ENCODE measurements at places on chromosomes 7 and 10. TPM values are rescaled to one million over a fixed set of nuclear protein-coding genes. Genes with fewer than 3 reads are reported as not detected.
A peak's percentile ranks its signal among the peaks of the same experiment; 100 is the strongest.

Gene RNLS
- polyA plus RNA-seq: 8.0 TPM

Gene ANKMY2
- 25.0 TPM for polyA plus RNA-seq

Gene PRKCQ
- 0.10 TPM for polyA plus RNA-seq

Gene GNAI1
- 31.9 TPM for polyA plus RNA-seq

Gene SEMA4G
- polyA plus RNA-seq: 10.5 TPM

Gene HOXA2
- 4.1 TPM for polyA plus RNA-seq

- no peak for DNase-seq
Measured at GRCh38 chr7:27108390-27109127, 6.1 kb upstream of the HOXA2 start.

GRCh38 chr10:23535381-23535780 lies 96.5 kb downstream of the OTUD1 start:
- DNase-seq: no peak

- DNase-seq: no peak
Measured at GRCh38 chr7:26451997-26452396, 160.3 kb downstream of the SNX10 start.

- no peak for DNase-seq
Measured at GRCh38 chr7:77316219-77316978, 99.8 kb downstream of the GSAP start.

GRCh38 chr10:101779544-101780186 lies 3.6 kb downstream of the NPM3 start:
- peak; percentile 15 for DNase-seq

DNA sequence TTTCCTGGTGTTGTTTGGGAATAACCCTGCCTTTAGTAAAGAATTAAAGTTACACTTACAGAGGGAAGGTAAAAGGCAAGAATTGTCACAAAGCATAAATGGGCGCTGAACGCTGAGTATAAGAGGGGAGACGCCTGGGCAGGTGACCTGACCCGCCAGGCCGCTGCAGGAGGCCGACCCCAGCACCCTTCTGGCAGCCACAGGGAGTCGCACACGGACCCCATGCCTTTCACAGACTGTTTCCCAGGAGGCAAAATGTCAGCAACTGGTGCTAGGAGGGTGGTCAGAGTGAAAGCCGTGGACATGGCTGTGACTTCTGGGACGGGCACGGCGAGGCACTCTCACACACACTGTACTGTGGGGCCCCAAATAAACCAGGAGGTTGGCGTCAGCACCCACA lies 288.2 kb downstream of the WDR37 start:
- DNase-seq: no peak

DNA sequence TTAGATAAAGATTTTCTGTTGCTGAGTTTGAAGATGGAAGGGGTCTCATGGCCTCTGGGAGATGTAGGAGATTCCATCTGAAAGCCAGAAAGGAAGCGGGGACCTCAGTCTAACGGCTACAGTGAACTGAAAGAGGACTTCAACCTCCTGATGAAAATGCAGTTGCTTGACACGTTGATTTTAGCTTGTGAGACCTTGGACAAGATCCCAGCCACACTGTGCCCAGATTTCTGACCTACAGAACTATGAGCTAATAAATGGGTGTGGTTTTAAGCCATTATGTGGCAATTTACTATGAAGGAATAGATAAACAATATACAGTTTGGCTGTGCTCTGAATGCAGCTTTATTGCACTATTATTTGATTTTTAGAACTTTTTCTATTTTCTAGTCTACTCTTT lies 342.3 kb upstream of the SEMA3D start:
- no peak for DNase-seq

DNA sequence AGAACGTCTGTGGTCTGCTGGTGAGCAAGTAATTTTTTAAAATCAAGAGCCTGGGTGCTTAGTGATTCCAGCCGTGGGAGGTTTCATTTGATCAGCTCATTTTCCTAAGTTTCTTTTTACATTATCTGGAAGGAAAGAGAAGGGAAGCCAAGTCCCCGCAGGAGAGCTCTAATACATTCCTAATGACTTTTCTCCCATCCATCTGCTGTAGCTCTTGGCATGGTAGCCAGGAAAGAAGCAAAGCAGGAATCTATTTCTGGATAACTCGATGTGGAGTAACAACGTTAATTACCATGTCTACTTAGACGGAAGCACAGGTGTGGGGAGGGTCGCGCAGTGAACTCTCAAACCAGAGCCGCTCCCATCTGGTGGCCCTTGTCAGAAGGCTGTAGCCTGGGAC lies 121.9 kb downstream of the PAXIP1 start:
- DNase-seq: no peak

GRCh38 chr7:92725161-92725925 lies 111.0 kb downstream of the CDK6 start:
- DNase-seq: no peak

GRCh38 chr10:75203724-75204123 lies 6.9 kb upstream of the VDAC2 start:
- DNase-seq: no peak

Measured in AG04450 (cell line).